ENCODE measurements at places on chromosomes 7 and 10.

DNA sequence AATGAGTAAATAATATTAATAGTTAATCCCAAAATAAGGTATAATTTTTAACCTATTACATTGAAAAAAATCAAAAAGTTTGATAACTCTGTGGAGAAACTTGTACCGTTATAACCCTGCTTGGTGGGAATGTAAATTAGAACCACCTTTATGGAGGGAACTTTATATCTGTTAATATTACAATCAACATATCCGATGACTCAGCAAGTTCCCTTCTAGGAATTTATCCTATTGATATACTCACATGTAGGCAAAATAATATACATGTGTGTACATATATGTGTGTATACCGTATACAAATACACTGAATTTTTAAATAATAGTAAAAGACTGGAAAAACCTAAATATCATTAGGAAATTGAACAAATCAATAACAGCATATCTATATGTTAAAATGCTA lies 54.7 kb downstream of the PANK1 start:
- no peak for DNase-seq

DNA sequence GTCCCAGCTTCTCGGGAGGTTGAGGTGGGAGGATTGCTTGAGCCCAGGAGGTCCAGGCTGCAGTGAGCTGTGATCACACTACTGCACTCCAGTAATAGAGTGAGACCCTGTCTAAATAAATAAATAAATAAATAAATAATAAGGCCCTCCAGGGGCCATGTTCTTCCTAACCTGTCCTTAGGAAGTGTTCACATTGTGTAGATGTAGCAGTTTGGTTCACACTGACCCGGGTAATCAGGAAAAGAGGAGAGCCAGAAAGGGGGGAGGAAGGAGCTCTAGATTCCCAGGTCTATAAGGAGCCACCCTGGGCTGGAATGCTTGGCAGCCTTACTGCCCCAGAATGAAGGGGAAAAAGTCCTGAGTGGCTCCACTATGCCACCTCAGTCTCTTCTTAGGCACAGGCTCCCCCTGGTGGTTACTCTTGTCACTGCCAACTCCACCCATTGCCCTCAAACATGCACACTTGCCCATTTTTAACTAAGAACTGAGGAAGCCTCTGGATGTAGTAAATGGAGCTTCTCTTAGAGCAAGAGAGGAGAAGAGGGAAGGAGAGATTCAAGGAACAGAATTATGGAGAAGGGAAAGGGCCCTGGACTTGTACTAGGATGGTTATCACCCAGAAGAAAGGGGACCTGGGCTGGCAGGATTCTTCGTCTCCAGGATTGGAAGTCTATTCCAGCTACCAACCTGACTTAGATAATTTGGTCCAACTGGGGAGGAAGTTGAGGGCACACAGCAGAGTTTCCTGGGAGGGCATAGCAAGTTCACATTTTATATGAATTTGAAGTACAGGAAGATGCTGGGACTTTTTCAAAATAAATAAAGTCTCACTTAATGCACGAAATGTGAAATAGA lies 7.8 kb downstream of the HPS6 start:
- DNase-seq: peak; percentile 83

GRCh38 chr10:47383261-47384147 lies 589 bp downstream of the ZNF488 start:
- DNase-seq: no peak

GRCh38 chr7:99379043-99379577 lies 4.6 kb downstream of the ARPC1B start:
- DNase-seq: peak; percentile 90

Measured in ELR (cell line).